Hair follicle dermal papilla cell (primary cell): ENCODE measurements at places on chromosomes 11 and 22. TPM values are rescaled to one million over a fixed set of nuclear protein-coding genes. Genes with fewer than 3 reads are reported as not detected.

DNAJB7 gene
- not detected in 2 replicates for total RNA-seq

ANO5 gene
- 0.12 and 0.65 TPM in 2 replicates for total RNA-seq

CCDC15 gene
- total RNA-seq, result 1.6 TPM in 2 replicates

CARNS1 gene
- under 0.01 and 0.16 TPM in 2 replicates for total RNA-seq

NPAS4 gene
- under 0.01 TPM in 1 of 2 replicates, not detected in the other for total RNA-seq

TH gene
- 1.2 and 4.9 TPM in 2 replicates for total RNA-seq

WNT11 gene
- 12.9 and 40.7 TPM in 2 replicates for total RNA-seq

NOX4 gene
- 11.3 and 28.4 TPM in 2 replicates for total RNA-seq
